ENCODE measurements at places on chromosomes 12 and 14.
A peak's percentile ranks its signal among the peaks of the same experiment; 100 is the strongest.

GRCh38 chr12:131171029-131171428 lies 217.3 kb downstream of the ADGRD1 start:
- DNase-seq: no peak

DNA sequence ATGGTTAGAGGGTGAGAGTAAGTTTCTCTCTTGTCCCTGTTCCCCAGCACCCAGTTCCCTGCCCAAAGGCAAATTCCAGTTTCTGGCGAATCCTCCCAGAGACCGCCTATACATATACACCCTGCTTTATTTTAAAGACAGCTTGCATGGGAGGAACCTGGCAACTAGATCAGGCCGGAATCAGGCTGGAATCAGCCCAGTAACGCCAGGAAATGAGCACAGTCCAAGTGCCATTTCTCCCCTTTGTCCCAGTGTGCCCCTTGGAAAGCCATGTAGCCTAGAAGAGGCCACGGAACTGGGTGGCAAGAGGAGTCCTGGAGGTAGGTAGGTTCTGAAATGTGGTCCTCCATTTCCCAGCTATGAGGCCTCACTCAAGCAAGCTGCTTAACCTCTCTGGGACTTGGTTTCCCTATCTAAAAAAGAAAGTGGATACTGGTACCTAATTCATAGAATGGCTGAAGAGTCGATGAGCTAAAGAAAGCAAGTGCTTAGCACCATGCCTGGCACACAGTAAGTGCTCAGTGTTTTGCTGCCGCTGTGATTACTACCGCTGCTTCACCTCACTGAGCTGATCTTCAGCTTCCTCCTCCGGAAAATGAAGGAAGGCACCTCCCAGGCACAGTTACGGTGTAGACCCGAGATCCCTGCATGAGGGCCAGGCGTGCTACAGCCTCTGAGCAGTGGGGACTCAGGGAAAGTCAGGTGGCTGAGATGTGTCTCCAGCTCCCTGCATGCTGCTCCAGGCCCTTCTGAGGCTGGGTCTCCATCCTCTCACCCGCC lies 36.4 kb downstream of the PITPNM2 start:
- no peak for DNase-seq

DNA sequence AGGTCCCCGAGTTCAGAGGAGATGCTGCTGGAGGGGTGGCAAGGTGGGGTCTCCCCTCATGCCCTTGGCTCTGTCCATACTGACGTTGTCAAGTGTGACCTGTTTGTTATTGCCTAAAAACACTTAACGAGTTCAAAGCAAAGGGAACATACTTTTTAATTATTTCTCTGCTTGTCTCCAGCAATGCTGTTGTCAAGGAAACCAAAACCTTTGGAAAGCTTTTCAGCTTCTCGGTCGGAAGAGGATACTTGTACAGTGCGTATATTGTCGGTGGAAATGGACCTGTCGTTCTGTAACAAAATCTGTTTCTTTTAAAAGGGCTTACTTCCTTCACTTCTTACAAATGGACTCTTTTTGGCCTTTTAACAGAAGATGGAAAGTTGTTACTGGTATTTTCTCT lies 73.9 kb downstream of the SLC25A47 start:
- DNase-seq: no peak

DNA sequence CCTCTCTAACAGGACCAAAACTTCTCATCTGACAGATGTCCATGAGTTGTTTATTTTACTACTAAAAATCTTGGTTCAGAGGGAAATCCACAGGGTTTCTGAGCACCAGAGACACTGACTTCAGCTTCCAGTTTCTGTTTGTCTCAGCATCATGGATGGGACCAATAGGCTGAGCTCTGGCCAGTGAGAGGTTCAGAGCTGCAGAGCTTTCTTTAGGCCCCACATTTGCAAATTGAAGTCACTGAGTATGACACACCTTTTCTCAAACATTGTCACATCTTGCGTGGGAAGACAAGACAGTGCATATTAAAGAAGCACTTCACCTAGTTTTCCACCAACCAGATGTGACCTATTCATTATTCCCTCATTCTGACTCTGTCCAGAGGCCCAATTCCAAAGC lies 45.2 kb downstream of the RDH12 start:
- no peak for DNase-seq

DNA sequence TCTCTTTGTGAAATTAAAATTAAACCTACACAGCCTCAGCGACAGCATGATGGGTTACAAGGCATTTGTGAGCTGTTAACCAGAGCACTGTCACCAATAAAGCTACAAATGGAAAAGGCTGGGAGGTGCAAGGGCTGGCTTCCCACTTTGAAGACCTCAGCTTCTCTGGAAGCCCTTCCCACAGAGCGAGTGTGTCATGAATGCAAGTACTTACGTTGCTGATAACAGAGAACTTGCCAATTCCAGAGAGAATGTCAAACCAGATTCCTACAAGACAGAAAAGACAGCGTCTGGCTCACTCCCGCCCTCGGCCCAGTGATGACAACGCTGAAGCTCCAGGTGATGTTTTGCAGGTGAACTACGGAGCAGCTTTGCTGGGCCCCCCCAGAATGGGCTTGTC lies 145.8 kb downstream of the NTF3 start:
- no peak for DNase-seq

DNA sequence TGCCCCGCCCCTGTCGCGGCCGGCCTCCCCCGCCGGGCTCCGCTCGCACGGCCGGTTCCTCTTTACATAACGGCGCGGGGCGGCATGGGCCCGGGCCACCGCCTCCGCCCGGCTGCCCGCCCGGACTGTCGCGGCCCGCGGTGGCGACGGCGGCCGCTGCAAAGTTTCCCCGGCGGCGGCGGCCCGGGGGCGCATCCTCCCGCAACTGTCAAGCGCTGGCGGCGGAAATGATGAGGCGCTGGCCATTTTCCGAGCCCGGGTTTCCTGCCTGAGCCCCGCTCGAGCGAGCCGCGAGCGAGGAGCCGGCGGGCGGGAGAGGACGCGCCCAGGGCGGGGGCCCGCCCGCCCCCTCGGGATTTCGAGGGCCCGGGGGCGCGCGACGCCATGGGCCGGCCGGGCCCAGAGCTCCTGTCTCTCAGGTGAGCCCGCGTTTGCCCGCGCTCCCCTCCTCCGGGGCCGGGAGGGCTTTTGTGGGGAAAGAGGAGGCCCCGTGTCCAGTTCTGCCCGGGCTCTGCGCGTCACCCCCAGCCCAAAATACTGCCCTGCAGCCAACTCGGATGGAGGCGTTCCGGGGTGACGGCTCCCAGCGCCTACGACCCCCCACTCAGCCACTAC lies at the start of gene SH2B3:
Gene SH2B3, plus strand, starts transcription at position 65 of the 615 bp plus-strand sequence. CDS start 12,223 bp downstream, outside the sequence.
- no peak for DNase-seq

DNA sequence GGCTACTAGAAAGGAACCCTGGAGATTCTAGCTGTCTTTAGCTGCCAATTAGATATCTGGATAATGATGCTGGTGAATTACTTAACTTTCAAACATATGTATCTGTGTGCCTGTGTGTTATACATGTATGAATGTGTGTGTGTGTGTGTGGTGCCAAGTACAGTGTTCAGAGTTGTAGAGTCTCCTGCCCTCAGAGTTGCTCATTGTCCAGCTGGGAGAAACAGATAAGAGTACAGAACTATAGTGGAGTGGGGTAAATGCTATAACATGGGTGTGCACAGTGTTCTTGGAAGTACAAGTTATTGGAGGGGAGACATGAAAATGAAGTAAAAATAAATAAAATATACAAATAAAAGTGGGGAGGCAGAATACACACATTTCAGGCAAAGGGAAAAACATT lies 23.6 kb upstream of the ADAM20 start:
- DNase-seq: no peak

GRCh38 chr14:81324011-81324410 lies 76.1 kb downstream of the STON2 start:
- DNase-seq: peak; percentile 28

- no peak for DNase-seq
Observed at GRCh38 chr14:90587252-90587910, 190.6 kb downstream of the CALM1 start.

DNA sequence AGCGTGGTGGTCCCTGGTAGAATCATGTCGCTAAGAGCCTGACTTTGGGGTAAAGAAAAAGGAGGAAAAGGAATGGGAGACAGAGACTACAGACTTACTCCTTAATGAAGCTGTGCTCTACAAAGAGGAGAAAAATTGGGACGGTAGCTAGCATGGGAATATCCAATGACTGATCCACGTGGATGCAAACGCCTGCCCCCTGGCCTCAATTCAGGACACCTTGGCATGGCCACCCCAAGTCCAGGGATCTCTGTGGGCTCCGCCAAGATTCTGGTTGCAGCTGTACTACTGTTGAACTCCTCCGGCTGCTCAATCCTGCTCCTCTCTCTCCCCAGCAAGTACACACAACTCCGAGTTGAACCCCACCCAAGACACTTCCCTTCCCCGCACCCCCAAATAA lies 70.5 kb upstream of the DIO3 start:
- no peak for DNase-seq

GRCh38 chr12:132078190-132078589 lies 65.9 kb downstream of the DDX51 start:
- DNase-seq: no peak

- no peak for DNase-seq
Observed at GRCh38 chr12:59030415-59030814, 110.1 kb upstream of the LRIG3 start.

DNA sequence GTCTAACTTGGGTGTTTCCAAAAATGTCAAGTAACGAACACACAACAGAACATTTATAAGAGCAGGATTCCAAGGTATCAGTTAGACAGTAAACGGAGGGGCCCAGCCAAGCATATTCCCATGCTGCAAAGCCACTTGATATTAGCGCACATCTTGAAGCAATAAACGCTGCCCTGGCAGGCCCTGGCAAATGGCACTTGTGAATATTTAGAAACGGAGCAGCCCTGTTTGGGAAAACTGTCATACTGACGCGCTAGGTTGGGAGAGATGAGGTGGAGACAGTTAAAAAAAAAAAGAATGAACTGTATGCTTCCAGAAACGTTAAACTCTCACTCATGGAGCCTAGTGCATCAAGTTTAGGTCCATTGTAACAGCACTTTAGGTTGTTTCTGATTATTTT lies 9.3 kb downstream of the DGLUCY start:
- no peak for DNase-seq

- no peak for DNase-seq
Observed at GRCh38 chr12:113097716-113098440, 37.7 kb downstream of the RASAL1 start.

- DNase-seq: no peak
Observed at GRCh38 chr14:64501411-64502171, 2.0 kb downstream of the ZBTB25 start.

DNA sequence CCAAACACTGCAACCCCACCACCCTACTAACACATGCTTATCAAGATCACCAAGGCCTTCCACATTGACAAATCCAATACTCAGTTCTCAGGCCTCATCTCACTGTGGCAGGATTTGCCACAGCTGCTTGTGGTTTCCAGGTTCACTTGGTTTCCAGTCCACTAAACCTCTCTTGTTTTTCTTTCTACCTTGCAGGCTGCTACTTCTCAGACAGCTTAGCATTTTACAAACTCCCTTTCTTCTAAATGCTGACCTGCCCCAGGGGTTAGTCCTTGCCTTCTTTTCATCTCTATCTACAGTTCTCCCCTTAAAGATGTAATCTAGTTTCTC lies 84.1 kb downstream of the BCAT1 start:
- no peak for DNase-seq

DNA sequence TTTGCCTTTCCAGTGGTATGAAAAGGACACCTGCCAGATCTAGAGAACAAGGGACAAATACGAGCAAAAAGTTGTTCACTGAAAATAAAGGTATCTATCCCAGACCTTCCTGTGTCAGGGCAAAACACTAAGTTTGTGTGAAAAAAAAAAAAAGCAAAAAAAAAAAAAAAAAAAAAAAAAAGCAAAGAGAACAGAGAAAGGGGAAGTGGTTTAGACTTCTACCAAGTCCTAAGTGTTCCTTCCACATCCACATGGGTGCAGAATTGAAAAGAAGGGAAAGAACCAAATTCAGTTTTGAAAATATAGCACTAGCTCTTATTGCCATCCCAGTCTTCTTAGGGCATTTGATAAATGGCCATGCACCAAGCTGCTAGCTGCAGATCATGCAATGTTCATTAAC lies 41.7 kb downstream of the ZCRB1 start:
- DNase-seq: no peak

- no peak for DNase-seq
Observed at GRCh38 chr12:92462049-92462448, 240.7 kb upstream of the PLEKHG7 start.

GRCh38 chr12:32455607-32456071 lies 56.3 kb downstream of the FGD4 start:
- peak; percentile 43 for DNase-seq

DNA sequence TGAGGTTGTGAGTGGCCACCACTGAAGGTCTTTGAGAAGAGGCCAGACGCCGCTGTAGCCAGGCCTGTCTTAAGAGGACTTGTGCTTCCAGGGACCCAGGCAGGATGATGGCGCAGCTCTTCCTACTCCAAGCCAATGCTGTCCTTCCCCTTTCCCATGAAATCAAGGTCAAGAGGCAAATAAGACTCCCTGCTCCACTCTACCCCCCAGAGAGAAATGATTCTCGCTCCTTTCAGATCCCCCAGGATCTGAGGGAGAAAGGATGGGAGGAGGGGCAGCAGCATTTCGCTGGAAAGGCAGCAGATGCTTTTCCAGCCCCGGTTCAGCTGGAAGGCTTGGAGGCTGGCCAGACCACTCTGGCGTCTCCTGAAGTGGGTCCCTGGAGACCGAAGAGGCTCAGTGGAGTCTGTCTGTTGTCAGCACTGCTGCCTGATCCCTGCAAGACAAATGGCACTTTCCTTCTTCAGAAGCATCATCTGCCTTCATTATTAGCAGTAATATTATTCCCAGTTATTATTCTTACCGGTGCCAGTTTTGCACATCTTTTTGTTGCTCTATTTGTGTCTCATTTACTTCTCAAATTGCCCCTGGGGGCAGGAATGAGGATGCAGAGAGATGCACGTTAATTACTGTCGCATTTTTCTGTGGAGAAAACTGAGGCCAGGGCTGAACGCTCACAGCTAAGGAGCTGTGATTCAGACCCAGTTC lies 51.4 kb downstream of the C14orf132 start:
- peak; percentile 87 for DNase-seq

DNA sequence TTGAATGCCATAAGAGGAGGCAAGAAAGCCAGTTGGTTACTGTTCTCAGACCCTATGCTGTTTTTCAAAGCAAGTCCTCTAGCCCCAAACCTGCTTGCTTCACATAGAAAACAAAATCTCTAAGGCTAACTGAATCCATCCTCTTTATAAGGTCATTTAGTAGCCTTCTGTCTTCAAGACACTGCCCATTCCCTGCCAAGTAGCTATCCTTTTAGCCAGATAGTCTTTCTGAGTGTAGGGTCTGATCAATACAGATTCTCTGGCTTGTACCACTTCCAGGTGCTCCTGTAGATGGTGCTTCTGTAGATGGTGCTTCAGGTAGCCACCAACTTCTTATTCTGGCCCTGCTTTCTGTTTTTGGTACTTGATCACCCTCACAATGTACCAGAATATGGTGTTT lies 15.9 kb upstream of the CCER1 start:
- DNase-seq: no peak

- DNase-seq: no peak
Observed at GRCh38 chr12:52721838-52722470, 18.6 kb upstream of the KRT77 start.

DNA sequence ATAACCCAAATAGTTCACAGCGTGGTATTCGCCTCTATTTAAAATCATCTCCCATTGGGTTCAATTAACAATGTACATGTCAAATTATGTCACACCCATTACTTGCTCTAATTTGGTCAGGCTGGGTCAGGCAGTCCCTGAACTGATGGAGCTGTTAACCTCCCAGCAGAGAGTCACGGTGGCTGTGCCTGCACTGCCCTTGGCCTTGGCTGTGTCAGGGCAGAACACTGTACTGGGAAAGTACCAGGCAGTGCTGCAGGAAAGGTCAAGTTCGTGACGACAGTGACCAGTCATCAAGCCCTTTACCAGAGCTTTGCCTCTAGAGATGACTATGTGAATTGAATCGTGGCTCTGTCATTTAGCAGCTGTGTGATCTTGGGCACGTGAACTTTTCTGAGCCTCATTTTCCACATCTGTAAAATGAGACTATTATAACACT lies 100.0 kb downstream of the ARF6 start:
- no peak for DNase-seq

Data from D341Med (cell line).